ENCODE measurements at places on chromosomes 4 and X. TPM values are rescaled to one million over a fixed set of nuclear protein-coding genes. Genes with fewer than 3 reads are reported as not detected.
A peak's percentile ranks its signal among the peaks of the same experiment; 100 is the strongest.

- no peak overlapping the region for H3K27ac ChIP-seq
- no peaks in the 10 kb centered on the region for H3K27me3 ChIP-seq
- H3K4me3 ChIP-seq: no peak overlapping the region
- H3K36me3 ChIP-seq: no peaks in the 10 kb centered on the region
- H3K4me1 ChIP-seq: no peaks in the 10 kb centered on the region
Measured at GRCh38 chrX:7614616-7615015, 228.4 kb upstream of the VCX start.

DNA sequence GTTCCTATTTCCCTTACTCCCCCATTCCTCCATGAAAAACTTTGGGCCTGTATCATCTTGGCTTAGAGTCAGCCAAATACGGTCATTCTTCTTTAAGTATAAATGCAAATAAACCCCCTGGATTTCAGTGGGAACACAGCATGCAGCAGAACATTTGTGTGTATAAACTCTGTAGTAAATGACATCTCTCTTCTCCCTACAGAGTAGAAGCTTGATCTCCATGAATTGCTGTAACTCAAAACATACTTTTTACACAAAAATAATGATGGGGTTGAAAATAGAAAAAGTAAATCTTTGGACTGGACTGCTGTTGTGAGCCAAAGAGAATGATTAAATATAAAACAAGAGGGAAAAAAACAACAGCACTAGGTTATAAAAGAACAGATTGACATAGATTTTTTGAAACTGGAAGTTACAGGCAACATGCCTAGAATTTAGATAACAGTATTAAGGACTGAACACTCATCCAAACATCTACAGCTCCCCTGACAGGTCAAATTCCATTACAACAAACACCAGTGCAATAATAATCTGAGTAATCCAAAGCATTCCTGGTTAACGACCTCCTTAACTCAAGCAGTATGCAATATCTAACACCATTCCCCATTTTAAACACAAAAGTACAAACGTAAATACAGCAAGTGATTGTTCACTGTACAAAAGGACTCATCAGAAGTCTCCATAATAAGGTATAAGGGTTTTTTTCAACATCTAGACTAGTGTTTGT lies 30.7 kb downstream of the TSPAN5 start:
- no peaks in the 10 kb centered on the region for H3K27me3 ChIP-seq
- H3K4me1 ChIP-seq: peaks cover 52% of the 10 kb centered on the region
- no peak overlapping the region for H3K27ac ChIP-seq
- no peak overlapping the region for H3K4me3 ChIP-seq

GRCh38 chr4:40750461-40751258 lies 905 bp downstream of the NSUN7 start:
- no peak for DNase-seq
- H3K27me3 ChIP-seq: peaks cover 30% of the 10 kb centered on the region
- H3K27ac ChIP-seq: no peak overlapping the region
- H3K36me3 ChIP-seq: peaks cover 1% of the 10 kb centered on the region
- peaks cover 5% of the 10 kb centered on the region for H3K4me1 ChIP-seq
- peak overlapping the region; percentile 57 for H3K4me3 ChIP-seq

- peak; percentile 8 for DNase-seq
- H3K4me1 ChIP-seq: peaks cover 50% of the 10 kb centered on the region
- no peaks in the 10 kb centered on the region for H3K27me3 ChIP-seq
- H3K4me3 ChIP-seq: peak overlapping the region; percentile 85
- peak overlapping the region; percentile 92 for H3K27ac ChIP-seq
Measured at GRCh38 chr4:168317621-168318020, 931 bp downstream of the DDX60 start.

GRCh38 chr4:108851366-108851765 lies 88.5 kb upstream of the ETNPPL start:
- no peaks in the 10 kb centered on the region for H3K36me3 ChIP-seq
- H3K4me3 ChIP-seq: no peak overlapping the region
- H3K4me1 ChIP-seq: peaks cover 22% of the 10 kb centered on the region
- no peak overlapping the region for H3K27ac ChIP-seq
- DNase-seq: no peak

GRCh38 chrX:139965421-139965820 lies at the start of gene CXorf66:
CXorf66 (minus strand) TSS chrX:139965521; CDS start chrX:139965496, 25 bp downstream.
- no peaks in the 10 kb centered on the region for H3K36me3 ChIP-seq
- no peaks in the 10 kb centered on the region for H3K4me1 ChIP-seq
- DNase-seq: no peak
- H3K27ac ChIP-seq: no peak within 1 kb of the TSS

DNA sequence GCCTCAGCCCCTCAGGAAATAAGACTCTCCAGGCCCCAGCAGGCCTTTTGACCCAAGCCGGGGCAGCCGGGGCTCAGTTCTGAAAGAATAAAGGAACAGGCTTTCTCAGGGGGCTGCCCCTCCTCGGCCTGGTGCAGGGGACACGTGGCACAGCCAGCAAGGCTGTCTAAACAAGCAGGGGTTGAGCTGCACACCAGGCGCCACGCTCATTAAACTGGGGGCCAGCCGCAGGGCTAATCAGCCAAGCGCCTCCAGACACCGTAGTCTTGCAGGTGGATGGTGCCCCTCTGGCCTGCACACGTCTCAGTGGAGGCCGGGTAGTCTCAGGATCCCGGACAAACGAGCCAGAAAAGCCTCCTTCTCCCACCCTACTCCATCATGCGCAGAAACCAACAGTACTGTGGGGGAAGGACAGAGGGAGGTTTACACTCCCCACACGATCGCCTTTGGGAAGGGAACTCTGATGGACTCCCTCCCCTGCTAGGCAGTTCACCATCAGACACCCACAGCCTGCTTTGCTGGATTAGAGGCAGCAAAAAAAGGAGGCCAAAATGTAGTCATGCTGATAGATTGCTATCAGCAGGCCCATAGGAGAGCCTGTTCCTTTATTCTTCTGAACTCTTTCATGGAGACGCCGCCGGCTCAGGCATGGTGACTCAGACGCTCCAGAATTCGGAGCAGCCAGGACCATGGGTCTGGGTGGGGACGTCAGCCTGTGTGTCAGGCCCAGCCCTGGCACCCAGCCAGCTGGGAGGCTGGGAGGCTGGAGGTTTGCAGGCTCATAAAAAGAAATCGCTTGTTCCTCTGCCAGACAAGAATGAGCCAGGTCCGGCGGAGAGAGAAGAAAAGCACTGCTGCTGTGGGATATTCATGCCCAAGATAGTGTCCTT lies 342.4 kb downstream of the BCOR start:
- peaks cover 6% of the 10 kb centered on the region for H3K4me1 ChIP-seq
- no peaks in the 10 kb centered on the region for H3K27me3 ChIP-seq
- H3K27ac ChIP-seq: no peak overlapping the region
- no peak overlapping the region for H3K4me3 ChIP-seq
- no peak for DNase-seq
- H3K36me3 ChIP-seq: no peaks in the 10 kb centered on the region

CSAG1 gene
- not detected for total RNA-seq

STS gene
- total RNA-seq: 0.50 TPM

SPANXC gene
- total RNA-seq: not detected

FGB gene
- not detected for total RNA-seq

AKAP4 gene
- total RNA-seq: not detected
